ENCODE measurements at places on chromosomes 5 and 9.

DNA sequence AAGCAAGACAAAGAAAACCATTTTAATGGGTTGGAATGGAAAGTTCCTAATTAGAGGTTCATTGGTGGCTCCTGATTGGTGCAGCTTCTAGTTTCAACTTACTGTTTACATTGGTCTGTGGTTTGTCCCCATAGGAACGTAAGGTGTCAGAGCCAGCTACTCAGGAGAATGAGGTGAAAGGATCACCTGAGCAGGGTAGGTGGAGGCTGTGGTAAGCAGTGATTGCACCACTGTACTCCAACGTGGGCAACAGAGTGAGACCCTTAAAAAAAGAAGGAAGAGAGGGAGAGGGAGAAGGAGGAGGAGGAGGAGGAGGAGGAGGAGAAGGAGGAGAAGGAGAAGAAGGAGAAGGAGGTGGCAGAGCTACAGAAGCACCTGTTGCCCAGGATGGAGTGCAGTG is 30.4 kb downstream of the KCNIP1 start:
- DNase-seq = no peak

GRCh38 chr5:54492178-54492577 is 25.4 kb upstream of the SNX18 start:
- no peak for DNase-seq

DNA sequence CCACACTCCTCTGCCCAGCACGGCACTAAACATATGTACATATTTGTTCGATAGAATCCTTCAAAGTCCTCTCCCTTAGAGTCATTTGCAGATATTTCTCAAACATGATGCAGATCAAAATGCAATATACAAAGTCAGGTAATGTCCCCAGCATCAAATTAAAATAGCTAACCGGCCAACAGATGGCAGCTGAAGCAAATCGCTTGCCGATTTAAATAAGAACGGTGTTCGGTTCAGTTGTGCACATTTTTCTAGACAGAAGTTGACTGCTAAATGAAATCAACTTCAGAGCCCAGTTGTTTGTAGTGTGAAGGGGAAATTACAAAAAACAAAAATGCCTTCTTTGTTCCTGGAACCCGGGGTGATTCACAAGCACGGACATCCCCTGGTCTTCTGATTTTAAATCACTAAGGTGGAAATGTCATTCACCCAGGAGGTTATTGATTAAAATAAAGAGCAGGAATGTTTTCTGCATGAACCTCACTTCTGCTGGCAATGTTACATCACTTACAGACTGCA is 219.2 kb downstream of the EBF1 start:
- DNase-seq = no peak

DNA sequence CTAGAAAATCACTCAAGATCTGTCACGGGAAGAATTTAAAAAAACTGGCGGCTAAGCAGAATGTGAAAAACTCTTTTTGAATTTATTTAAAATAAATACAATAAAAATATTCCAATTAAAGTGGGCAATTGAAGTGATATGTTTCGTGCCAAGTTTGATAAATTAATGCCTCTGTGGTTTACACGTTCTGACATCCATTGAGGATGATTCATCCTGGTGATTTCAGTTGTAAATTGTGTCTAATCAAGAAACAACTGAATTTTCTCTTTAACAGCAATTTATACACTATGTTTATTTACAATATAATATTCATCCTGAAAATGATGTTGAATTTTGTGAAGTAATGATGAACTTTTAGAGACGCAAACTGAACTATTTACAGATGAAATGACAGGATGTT is 21.0 kb upstream of the OSMR start:
- no peak for DNase-seq

GRCh38 chr9:89078860-89079259 is 87.6 kb downstream of the S1PR3 start:
- DNase-seq = no peak

DNA sequence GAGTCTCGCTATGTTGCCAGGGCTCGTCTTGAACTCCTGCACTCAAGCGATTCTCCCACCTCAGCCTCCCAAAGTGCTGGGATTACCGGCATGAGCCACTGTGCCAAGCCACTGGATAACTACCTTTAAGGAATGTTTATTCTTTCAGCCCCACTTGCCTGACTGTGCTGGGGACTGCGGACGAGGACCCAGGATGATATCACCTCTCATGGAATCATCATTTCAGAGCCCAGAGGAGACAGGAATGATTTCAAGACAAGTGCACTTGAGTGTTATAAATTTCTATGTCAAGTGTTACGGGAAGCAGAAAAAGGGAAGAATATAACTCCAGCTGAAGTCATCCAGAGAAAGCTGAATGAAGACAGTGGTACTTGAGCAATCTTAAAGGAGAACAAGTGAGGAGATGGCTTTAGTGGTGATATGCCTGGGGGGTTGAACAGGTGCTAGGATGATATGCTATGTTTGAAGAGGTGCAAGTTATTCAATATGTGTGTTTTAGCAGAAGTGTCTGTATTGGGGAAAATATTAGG is 109.3 kb downstream of the DCP2 start:
- DNase-seq = no peak

DNA sequence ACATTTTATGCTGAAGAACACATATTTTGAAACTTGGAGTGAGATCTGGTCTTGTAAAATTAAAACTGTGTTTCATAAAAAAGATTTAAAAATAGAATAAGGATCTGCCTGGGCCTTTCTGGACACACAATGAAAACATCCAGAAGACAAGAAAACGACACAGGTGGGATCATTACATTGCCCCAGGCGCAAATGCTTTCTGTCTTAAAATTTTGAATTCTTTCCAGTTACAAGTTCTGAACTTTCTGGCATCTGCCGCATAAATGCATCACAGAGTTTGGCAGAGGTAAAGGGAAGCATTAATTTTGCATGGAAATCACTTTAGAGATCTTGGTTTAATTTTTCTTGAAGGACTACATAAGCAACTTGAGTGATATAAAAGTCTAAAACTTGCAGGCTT is 219.6 kb downstream of the WDR70 start:
- DNase-seq = no peak

- no peak for DNase-seq
These were observed 57.7 kb upstream of the EGFL7 start for GRCh38 chr9:136604823-136605525.

GRCh38 chr9:125983681-125984080 is 236.5 kb downstream of the PBX3 start:
- no peak for DNase-seq

- no peak for DNase-seq
These were observed 101.8 kb downstream of the ZDHHC21 start for GRCh38 chr9:14591411-14591810.

DNA sequence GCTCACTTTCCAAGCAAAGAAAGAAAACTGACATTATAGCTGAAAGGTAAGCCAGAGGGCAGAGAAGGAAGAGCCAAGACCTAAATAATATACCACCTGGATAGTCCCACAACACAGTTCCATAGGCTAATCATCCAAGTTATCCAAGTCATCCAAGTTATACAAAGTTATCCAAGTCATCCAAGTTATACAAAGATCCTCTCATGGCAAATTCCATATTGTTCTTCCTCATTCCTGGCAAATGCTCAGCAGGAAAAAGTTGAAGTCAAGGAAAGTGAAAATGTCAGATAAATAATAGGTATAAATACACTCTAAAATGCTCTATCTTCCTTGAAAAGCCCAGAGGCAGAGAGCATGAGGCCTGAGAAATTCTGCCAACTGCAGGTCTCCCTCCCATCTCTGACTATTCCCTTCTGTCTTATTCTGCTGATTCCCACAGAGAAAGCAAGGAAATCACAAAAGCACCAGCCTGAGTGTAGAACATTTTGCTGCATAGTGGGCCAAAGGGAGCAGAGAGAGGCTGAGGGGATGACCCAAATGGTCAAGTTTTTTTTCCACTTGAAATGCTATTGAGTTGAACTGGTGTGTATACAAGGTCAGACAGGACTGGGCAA is 12.5 kb downstream of the MCTP1 start:
- DNase-seq = no peak
